ENCODE measurements at places on chromosomes 2 and 18. TPM values are rescaled to one million over a fixed set of nuclear protein-coding genes. Genes with fewer than 3 reads are reported as not detected.

DNA sequence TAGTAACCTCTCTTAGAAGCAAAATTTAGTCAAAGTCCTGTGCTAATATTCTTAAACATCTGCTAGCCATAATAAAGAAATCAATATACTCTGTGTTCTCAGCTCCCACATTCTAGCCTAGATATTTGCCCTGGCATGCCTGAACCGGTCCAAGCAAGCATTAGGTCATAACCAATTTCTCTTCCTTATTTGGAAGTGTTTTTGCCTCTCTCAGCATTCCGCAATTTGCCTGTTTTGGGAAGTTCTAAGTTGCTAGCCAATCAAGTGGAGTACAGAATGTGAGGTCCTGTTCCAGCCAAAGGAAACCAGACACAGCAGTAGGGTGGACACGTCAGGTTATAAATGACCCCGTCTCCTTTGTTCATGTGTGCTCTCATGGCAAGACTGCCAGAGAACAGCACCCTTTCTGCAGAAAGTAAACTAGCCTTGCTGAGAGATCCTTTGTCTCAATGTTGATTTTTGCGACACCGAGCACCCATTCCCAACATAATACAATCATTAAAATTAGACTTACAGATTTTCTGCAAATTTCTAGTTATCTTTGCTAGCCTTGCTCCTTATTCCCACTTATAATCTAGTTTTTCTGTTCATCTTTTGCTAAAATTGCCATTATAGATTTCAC, 13.0 kb upstream of the SULT1C4 start:
- DNase-seq, result no peak

DNA sequence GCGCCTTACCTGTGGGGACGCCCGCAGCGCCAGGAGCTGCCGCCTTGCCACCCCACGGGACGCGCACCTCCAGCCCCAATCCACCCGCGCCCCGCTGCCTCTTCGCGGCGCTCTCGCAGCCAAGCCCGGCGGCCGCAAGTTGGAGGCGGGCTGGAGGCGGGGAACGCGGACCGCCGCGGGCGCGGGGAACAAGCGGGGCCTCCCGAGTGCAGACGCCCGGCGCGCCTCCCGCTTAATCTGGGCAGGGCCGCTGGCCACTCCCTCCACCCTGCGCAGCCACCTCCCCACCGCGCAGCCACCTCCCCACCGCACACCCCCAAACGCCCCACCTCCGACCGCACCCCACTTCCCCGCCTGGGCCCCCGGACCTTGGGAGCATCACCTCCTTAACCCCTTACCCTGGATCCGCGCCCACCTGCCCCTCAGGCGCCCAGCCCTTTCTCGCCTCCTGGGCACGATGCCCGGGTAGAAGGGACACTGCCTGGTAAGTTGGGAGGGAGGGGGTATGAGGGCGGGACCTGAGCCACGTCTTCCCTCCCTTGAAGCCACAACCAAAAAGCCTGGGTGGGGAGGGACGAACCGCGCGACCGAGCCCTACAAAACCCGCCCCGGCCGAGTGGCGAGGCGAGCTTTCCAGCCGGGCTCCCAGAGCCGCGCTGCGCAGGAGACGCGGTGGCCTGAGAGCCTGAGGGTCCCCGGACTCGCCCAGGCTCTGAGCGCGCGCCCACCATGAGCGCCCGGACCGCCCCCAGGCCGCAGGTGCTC, at the start of the genes COL4A3 and COL4A4:
Gene COL4A3 (plus strand): TSS at position 627 of the 765 bp plus-strand sequence. CDS start 103 bp downstream, at position 730.
Gene COL4A4 (minus strand): TSS at position 208 of the 765 bp plus-strand sequence. CDS start 16,722 bp downstream, outside the sequence.
- peak; percentile 62 for DNase-seq

GRCh38 chr2:229832510-229832898, 89.3 kb downstream of the TRIP12 start:
- DNase-seq, result no peak

DNA sequence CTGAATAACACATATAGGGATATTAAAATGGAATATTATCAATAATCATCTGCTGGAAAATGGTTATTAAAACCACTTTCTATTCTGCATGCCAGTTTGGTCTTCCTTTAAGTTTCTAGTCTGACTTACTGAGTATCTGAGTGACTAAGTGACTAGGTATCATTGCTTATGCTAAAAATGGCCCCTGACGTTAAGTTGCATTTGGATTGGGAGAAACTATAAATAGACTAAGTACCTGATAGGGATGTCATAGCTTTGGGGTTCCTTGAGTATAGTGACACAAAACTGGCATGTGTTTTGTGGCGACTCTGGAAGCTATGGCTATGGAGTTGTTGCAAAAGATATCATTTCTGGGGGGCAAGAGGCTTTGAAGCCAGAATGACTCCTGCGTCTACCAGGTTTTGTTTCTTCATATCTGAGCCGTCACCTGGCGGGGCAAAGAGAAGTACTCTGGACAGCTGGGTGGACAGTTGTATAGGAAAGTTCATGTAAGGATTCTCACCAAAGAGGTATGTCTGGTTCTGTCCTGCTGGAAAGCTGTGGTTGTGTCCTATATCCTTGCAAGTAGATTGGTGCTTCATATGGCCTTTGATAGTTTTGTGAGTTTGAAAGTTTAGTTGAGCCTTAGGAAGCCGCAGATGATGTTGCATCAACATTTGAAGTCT, 17.9 kb downstream of the ITGAV start:
- no peak for DNase-seq

DNA sequence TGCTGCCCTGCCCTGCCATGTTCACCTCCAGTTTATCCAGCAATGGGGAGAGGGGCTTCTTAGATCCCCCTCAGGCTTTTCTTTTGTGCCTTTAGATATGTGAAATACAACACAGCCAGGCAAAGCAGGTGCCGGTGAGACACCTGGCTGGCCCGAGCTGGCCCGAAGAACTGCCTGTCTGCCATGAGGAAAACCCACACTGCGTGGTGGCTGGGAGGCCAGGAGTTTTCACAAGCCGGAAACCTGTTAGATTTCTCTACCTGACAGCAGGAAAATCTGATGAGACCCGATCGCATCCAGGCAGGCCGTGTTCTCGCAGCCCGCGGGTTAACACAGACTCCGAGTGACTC, 5.7 kb upstream of the GAL3ST2 start:
- no peak for DNase-seq

- DNase-seq, result no peak
These were observed 46.2 kb upstream of the CAB39 start for GRCh38 chr2:230666446-230666845.

Gene KIAA2012
- total RNA-seq, result not detected

Gene MEP1B
- total RNA-seq, result not detected

Gene TMX3
- 67.1 TPM for total RNA-seq

Gene INO80B
- total RNA-seq, result 51.8 TPM

Gene SERPINB10
- total RNA-seq, result not detected

Gene PRKAG3
- not detected for total RNA-seq

Gene NEU2
- total RNA-seq, result not detected

Gene CGREF1
- 15.1 TPM for total RNA-seq

Gene IL1F10
- total RNA-seq, result not detected

Data from activated CD4-positive, alpha-beta T cell treated with anti-CD3 and anti-CD28 coated beads, Interleukin-2, amount 10 ng/mL, durations not matched to agents 24 days and 14 days (primary cell).